ENCODE measurements at places on chromosomes 1 and 21.

DNA sequence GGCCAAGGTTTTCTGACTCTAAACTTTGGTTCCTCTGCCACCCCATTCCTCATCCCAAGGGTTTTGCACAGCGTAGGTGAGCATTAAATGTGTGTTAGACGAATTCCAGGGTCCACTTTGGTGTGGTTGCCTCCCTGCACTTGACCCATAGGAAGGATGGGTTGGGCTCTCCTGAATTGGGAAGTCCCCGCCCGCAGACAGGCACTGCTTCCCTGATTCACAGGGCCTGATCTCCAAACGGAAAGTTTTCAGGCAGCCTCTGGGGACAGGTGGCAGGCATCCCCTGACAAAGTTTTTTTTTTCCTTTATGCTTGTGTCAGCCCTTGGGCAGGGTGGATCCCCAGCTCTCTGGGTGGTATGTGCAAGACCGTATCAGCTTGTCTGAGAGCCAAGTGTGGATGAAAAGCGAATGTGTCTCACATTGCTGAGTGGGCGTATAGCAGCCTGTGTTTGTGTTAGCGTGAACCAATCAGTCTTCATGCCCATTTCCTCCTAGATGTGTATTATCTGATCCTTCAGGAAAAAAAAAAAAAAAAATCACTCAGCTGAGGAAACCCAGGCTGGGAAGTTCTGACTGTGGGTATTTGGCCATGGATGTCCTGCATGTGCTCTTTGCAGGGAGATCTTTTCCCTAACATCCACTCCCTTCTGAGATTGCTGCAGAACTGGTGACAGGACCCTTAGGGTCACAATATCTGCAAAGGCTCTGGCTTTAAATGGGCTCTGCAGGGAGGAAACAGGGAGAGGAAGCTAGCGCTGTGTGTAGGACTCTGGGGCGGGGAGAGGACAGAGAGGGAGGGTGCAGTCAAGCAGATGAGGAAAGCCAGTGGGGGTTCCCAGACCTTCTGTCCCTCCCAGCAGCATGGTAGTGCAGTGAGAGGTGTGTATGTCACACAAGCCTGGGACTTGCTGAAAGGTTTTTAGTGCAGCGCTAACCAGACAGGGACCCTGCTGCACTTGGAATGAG is 42.2 kb upstream of the TRABD2B start:
- DNase-seq: no peak

DNA sequence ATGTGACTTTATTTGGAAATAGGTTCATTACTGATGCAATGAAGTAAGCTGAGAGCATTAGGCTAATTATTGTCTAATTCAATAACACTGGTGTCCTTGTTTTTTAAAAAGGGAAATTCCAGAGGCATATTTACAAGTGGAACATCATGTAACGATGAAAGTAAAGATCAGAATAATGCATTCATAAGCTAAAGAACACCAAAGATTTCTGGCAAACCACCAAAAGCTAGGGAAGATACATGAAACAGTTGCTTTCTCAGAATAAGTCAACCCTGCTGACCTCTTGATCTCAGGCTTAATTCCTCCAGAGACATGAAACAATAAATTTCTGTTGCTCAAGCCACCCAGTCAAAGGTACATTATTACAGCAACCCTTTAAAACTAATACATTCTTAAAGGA is 20.3 kb upstream of the IFI16 start:
- DNase-seq: no peak

DNA sequence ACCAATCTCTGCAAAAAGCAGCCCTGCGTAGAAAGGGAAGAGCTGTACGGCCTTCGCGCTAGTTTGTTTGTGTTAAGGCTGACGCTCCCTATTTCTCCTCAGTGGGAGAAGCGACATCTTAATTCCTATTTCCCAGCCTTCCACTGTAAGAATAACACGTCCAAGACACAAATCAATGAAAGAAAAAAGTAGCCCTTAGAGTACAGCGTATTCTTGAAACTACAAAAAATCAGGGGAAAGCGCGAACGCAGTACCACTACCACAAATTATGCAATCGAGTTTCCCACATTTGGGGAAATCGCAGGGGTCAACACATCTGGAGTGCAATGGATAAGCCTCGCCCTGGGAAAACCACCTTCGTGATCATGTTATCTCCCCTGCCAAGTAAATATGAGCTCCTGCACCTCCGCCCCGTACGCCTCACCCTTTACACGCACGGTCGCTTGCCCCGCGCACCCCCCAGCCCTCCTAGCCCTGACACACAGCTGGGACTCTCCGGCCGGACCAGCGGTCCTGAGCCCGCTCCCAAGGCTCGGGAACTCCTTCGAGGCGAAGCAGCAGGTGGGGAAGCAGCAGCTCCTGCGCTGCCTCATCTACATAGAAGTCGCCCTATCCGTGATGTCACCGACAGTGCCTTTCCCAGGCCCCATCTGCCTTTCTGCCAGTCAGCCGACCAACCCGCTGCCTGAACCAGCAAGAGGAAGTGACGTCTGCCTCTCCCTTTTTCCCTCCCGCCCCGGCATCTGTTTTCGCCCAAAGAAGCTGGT is 94.7 kb downstream of the PPIAL4G start:
- DNase-seq: peak; percentile 88

DNA sequence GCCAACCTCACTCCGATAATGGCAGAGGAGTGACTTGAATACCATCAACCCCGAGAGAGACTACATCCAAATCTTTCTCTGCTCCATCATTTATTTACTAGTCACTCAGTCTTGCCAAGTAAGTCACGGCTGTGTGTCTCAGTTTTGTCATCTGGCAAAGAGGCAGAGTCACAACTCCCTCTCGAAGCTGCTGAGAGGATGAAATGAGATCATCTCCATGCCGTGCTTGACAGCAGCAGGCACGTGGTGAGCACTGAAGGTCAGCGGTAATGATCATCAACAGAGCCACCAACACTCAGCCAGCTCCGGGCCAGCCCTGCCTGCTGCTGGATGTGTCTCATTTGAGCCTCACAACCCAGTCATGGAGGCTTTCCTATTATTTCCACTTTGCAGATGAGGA is 19.9 kb downstream of the ALDH4A1 start:
- DNase-seq: no peak

- DNase-seq: no peak
Measured at GRCh38 chr1:34842952-34843371, 16.6 kb downstream of the SMIM12 start.

DNA sequence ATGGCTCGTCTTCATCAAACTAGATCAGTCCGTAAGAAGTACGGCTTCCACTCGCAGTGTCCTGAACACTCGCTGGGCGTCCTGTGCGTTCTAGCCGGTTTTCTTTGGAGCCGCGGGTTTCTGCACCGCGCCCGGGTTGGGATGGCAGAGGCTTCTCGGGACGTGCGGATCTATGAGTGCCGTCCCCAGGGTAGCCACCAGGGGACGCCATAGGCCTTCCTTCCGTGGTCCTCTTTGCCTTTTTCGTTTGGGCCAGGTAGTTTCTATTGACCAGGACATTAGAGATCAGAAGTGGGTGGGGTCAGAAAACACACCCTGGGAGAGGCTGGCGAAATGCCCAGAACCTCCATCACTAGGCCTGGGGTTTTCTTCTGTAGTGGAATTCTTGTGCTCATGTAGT is 273.8 kb downstream of the FAM72C start:
- DNase-seq: peak; percentile 67

GRCh38 chr1:240719953-240720700 is 108.2 kb upstream of the GREM2 start:
- DNase-seq: no peak

GRCh38 chr1:240876071-240876470 is 264.1 kb upstream of the GREM2 start:
- no peak for DNase-seq

- peak; percentile 69 for DNase-seq
Measured at GRCh38 chr1:68116643-68117235, 66.3 kb upstream of the DIRAS3 start.

DNA sequence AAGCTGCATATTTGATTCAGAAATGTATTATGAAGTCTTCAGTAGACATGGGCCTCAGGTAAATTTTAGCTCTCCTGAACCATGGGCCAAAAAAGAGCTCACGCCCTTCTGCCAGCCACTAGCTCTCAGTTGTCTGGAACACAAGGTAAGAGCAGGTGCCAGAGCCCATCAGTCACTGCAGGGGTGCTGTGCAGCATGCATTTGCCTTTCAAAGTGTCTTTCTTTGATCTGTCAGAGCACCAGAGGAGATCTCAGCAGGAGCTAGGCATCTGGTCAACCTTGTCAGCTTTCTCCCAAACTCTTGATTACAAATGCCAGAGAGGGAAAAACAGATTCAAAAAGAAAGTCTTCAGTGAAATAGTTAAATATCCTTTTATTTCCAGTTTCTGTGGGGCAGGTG is 332.3 kb downstream of the COL11A1 start:
- no peak for DNase-seq

DNA sequence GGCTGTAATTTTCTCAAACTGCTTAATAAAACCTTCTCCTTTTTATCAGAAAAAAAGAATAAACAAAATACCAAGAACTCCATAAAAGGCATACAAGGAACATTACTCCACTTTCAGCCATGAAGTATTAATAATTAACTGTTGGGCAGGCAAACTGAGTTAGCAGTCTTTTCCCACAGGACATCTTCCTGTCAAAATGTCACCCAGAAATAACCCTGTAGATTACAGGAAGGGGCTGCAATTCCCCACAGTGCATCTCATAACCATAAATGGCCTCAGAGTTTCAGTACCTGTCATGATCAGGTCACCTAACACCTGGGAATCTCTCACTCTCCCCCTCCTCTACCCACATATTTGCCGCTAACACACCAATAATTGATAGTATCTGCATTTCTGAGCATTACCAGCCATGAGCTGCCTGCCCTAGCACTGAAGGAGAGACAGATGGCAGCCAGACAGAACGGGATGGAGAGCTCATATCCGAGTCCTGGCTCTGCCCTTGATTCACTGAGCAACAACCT is 475.0 kb downstream of the SMYD3 start:
- peak; percentile 39 for DNase-seq

GRCh38 chr1:209672705-209673630 is 2.2 kb upstream of the G0S2 start:
- DNase-seq: no peak

- no peak for DNase-seq
Measured at GRCh38 chr1:29825941-29826415, 589.7 kb downstream of the PTPRU start.

DNA sequence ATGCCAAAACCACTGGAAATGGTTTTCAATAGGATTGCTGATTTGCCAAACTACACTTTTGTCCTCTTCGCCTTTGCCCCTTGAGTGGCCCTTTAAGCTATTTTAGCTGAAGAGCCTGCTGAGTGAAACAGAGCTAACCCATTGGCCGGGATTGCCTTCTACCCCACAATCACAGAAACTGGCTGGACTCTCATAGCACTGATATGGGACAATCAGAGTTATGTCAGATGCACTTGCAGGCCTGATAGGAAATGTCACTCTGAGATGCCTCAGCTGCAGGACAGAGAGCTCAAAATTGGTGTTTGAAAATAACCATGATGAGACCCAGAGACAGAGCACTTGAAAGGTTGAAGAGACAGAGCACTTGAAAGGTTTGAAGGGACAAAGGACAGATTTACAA is 354.4 kb downstream of the BRINP2 start:
- DNase-seq: no peak

DNA sequence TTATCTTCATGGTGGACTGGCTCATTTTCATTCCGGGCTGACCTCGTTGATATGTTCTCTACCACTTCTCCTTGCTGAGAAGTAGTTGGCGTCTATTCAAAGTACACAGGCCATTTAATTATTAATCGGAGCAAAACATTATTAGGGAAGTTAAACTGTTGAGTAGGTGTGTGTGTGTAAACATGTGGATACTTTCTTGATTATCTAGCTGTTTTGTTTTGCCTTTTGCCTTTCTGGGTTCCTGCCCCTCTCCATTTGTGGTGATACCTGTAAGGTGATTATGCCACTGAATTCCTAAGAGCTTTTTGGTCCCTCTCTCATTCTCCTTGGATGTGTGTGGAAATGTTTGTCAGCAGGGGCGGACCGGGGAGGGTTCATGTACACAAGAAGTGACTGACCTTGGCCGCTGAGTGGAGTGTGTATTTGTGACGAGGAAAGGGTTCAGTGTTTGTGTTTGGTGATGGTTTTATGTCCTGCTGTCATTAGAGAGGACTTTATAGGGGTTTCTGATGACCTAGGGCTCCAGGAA is 56.6 kb upstream of the PPP2R5A start:
- DNase-seq: no peak

- DNase-seq: no peak
Measured at GRCh38 chr1:36433102-36433501, 17.1 kb downstream of the OSCP1 start.

- DNase-seq: no peak
Measured at GRCh38 chr1:85616364-85616705, 35.8 kb downstream of the CCN1 start.

GRCh38 chr1:37169743-37170275 is 135.5 kb upstream of the GRIK3 start:
- no peak for DNase-seq

GRCh38 chr1:117013309-117013858 is 11.8 kb downstream of the CD101 start:
- DNase-seq: no peak

GRCh38 chr21:45049714-45050344 is 24.6 kb upstream of the ADARB1 start:
- DNase-seq: no peak

DNA sequence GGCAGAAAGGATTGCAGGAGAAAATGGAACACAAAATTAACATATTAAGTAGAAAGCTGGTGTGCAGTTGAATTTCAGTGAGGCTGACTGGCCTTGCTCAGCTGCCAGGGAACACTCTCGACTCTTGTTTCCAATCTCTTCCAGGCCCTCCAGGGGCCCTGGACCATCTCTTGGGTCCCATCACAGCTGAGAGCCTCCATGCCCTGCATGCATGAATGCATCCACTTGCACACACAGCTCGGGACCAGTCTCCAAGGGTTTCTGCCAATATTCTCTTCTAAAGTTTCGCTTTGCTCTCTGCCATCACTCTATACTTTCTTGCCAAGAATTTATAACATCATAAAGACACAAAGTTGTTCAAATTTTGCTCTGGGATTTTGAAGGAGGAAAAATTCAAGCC is 200.3 kb downstream of the DSCAM start:
- peak; percentile 59 for DNase-seq

DNA sequence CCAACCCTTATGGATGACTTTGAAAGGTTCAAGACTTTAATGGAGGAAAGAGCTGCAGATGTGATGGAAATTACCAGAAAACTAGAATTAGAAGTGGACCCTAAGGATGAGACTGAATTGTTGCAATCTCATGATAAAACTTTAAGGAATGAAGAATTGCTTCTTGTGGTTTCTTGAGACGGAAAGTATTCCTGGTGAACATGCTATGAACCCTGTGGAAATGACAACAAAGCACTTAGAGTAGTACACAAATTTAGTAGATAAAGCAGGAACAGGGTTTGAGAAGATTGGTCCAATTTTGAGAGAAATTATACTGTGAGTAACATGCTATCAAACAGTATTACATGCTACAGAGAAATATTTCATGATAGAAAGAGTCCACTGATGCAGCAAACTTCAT is 215.4 kb downstream of the OMA1 start:
- DNase-seq: no peak

DNA sequence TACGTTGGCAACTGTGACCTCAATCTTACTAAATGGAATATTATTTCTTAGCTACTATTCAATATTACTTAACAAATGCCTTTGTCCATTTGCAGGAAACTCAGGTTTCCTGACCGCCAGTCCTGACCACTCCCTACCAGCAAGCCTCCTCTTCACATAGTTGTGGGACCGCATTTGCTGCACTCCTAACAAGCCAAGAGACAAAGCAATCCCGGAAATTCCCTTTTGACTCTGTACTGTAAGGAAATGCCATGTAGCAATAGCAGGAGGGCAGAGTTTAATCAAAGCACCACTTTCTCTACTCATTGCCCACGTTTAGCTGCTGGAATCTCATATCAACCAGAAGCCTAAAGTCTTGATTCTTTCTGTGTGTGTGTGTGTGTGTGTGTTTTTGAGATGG is 28.1 kb upstream of the ACBD6 start:
- DNase-seq: no peak

- no peak for DNase-seq
Measured at GRCh38 chr21:43762303-43763128, 13.6 kb downstream of the CSTB start.

Measured in glutamatergic neuron (in vitro differentiated cells).